ENCODE measurements at places on chromosomes 4 and X.

DNA sequence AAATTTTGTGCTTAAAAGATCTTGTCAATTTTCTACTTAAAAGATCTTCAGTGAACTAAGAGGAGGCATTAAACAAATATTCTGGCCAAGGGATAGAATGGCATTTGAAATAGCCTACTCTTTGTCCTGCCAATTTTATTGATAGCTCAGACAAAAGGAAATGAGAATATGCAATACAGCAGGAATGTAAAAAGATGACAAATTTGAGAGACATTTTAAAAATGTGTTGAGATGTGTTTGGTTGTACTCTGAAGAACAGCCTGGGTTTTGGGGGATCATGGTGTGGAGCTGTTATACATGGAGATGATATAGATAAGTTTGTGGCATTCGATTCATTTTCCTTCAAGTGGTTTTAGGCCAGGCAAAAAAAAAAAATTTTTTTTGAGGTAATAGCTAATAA is 11.6 kb upstream of the MAD2L1 start:
- no peak for DNase-seq

GRCh38 chr4:122456231-122457116 is at the start of gene IL2:
Gene IL2, minus strand, starts transcription at chr4:122456725. Its CDS starts 285 bp downstream, at chr4:122456440.
- no peak for DNase-seq

DNA sequence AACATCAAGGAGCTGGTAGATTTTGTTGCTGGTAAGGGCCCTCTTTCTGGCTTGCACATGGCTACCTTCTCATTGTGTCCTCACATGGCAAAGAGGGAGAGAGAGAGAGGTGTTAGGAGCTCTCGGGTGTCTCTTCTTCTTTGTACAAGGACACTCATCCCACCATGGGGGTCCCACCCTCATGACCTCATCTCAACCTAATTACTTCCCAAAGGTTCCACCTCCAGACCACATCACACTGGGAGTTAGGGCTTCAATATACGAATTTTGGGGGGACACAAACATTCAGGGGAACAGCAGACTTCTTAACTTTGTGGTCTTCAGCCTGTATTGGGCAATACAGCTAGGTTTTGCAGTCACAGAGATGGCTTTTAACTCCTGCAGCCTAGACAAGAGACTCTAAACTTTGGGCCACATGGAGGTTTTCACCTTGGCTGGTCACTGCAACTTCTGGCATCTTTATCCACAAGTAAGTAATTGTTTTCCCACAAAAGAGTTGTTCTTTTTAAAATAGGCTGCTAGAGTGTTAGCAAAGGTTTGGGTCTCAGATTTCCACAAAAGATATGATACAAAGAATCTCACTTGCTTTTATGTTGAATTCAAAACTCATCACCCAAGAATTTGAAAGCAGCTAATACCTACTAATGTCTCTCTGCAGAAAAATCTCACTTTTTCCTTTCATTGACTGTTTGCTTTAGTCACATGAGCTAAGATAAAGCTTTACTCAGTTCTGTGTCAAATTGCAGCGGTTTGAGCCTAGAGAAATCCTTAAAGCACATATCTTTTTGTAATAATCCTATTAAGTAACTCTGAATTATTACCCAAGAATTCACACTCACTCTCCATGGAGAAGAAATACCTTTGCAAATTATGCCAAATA is 39.6 kb upstream of the BBS12 start:
- no peak for DNase-seq

DNA sequence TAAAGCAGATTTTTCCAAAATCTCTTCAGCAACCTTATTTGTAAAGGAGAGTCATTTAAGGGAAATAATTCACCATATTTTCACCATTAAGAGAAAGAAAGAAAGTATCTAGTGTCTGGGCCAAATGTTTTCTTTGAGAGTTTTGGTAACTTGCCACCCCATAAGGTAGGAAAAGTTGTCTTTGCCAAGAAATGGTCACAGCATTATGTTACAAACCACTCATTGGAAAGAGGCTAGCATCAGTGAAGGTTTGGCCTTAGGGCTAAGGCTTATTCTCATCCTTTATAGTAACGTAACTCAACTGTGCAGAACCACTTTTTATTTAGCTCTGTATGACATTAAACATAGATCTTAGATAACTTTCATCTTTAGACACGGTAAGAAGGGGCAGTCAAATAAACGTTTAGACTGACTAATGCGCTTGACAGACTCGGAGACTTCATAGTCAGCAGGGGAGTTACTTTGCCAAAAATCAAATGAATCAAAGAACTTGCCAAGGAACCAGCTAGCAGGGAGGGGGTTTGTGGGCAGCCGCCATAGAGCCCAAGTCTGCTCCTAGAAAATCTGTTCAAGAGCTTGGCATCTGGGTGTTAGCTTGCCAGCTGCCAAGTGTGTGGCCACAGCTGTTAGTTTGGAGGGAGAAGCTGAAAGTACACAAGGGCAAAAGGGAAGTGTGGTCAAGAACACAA is 182.8 kb upstream of the GRID2 start:
- DNase-seq: no peak

DNA sequence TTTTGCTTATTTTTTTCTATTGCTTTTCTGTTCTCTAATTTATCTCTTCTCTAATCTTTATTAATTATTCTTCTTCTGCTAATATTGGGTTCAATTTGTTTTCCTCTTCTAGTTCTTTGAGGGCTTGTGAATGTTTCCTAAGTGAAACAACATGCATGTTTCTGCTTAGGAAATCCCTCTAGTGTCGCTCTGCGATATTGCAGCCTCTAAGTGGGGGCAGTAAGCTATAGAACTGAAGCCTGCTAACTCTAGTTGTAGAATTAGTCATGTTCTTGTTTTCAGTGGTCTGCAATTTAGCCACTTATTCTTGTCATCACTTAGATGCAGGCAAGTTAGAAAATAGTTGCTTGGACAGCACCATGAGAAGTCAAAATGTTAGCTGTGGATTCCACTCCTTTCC is 222.6 kb downstream of the SPIN4 start:
- peak; percentile 21 for DNase-seq

DNA sequence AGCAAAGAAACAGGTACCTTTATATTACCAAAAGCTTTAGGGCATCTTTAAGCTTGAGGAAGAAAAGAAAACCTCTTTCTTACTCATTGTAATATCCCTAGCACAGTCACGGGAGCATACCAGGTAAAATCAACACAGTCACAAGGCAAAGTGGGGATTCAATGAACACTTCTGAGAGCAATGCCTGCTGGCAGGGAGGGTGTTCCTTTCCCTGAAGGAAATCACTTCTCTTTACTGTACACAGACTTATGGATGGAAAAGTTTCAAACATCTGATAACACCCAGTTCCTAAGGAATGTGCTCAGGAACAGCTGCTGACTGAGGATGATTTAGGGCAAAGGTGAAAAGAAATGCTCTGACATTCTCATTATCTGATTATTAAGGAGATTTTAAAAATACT is 94.8 kb downstream of the MAML3 start:
- DNase-seq: no peak

DNA sequence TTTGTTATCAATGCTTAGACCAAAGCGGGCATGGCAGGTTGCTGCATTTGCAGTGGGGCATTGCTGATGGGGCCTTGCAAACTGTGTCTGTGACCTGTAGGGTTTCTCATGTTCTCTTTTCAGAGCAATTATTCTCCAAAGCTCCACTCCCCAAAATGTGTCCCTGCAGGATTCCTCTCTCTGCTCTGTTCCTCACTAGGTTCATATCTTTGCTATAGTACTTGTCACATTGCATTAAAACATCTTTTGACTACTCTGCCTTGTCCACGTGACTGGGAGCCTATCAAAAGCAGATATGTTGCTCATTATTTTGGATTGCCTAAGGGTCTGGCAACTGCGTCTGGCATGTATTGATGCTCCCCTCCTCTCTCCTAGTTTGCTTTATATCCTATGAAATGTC is 177.7 kb upstream of the MID1 start:
- no peak for DNase-seq

- no peak for DNase-seq
Observed at GRCh38 chr4:81714291-81714690, 242.6 kb upstream of the RASGEF1B start.

DNA sequence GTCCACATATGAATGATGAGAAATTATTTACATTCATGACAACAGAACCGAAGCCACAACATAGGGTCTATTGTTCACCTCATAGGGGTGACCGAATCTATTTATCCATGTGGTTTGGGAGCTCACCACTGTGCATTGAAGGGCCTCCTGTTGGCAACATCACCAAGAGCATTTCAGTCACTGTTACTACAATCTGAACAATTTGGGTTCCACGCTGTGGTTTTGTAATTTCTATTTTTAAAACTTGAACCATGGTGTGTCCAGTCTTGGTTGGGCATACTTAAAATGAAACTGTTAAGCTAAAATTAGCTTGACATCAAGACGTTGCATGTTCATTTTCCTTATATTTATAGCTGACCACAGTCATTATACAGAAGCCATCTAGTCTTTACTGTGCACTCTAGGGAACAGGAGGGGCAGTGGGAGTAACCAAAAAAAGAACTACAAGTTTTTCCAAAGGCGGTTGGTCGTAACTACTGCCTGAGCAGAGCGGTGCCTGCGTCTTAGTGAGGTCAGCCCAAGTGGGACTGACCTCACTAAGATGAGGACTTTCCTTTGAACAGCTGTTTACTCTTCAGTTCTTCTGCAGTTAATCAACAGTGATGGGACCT is 192.1 kb downstream of the SPRY1 start:
- no peak for DNase-seq

- DNase-seq: no peak
Observed at GRCh38 chrX:96909291-96909690, 25.6 kb downstream of the RPA4 start.

- no peak for DNase-seq
Observed at GRCh38 chr4:101177154-101177553, 170.2 kb downstream of the PPP3CA start.

DNA sequence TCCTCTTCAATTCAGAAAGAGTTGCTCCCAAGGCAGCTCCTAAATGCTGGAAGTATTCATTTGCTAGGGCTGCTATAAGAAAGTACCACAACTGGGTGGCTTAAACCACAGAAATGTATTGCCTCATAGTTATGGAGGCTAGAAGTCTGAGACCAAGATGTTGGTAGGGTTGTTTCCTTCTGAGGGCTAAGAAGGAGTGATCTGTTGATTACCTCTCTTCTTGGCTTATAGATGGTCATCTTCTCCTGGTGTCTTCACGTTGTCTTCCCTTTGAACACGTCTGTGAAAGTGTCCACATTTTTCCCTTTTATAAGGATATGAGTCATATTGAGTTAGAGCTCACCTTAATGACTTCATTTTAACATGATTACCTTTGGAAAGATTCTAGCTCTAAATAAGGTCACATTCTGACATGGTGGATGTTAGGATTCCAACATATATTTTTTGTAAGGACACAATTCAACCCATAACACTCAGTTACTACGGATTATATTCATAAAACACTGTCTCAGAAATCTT is 266.3 kb downstream of the SPATA18 start:
- no peak for DNase-seq

DNA sequence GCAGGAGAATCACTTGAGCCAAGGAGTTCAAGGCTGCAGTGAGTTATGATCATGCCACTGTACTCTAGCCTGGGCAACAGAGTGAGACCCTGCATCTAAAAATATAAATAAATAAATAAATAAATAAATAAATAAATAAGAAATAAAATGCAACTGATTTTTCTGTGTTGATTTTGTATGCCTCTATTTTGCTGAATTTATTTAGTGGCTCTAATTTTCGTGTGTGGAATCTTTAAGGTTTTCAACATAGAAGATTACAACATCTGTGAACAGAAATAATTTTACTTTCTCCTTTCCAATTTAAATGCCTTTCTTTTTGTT is 30.9 kb upstream of the ABCG2 start:
- no peak for DNase-seq

- DNase-seq: no peak
Observed at GRCh38 chr4:109472343-109472761, 38.7 kb downstream of the SEC24B start.

GRCh38 chrX:148530464-148531077 is 30.2 kb downstream of the AFF2 start:
- DNase-seq: no peak

DNA sequence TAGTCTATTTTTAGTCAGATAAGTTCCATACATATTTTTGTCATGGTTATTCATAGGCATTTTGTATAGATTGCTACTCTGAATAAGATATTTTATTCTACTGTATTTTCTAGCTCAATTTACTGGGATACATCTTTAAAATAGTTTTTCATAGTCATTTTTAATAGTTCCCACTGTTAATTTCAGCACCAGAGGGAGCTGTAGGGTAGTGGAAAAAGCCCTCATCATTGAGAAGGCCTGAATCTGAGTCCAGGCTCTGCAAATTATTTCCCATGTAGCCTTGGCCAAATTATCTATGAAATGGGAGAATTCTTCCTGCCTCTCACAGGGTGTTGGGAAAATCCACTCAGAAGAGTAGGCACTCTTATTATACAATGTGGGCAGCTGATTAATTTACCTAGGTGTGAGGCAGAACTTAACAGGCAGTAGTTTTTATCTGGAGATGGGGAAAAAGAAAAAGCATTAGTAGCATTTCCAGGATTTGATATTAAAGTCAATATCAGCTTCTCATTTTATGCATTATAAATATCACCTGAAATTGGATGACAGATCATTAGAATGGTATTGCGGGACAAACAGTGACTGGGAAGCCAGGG is 102.9 kb upstream of the PAQR3 start:
- no peak for DNase-seq

DNA sequence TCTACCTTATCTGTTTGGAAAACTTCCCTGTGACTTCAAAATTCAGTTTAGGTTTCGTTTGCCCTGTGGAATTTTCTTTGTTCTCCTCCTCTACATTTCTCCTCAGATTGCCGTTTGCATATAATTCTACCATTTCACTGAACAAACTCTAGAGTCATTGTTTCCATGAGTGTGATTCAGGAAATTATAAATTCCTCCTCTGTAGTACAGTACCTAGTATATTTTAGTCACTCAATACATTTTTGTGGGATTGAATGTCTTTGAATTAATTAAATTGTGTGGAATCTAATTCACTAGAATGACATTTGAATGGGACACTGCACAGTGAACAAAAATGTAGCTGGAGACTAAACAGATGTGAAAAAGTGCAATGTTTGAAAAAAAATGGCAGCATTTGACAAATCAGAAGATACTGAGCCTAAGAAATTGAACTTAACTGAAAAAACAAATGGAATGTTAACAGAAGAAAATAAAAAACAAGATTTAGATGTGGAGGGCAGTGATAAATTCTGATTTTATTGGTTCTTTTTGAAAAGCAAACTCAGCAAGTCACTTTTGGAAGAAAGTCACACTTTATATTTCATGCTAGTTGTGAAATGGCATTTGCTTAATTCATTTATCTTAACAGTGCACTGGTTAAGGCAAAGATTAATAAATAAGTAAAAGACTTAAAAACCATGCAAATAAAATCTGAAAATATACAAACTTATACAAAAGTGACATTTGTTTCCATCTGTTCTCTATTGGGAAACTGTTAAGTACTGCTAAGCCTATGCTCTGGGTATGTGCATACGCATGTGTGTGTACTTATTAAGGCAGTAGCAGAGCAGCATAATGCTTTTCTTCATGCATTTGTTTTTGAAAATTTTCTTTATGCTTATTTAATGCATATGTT is 512.3 kb downstream of the FAT4 start:
- DNase-seq: no peak

- no peak for DNase-seq
Observed at GRCh38 chrX:63930140-63930539, 145.1 kb upstream of the ARHGEF9 start.
